Ureter (tissue), 1 donor: ENCODE measurements at places on chromosomes 11 and 22. TPM values are rescaled to one million over a fixed set of nuclear protein-coding genes. Genes with fewer than 3 reads are reported as not detected.

DNA sequence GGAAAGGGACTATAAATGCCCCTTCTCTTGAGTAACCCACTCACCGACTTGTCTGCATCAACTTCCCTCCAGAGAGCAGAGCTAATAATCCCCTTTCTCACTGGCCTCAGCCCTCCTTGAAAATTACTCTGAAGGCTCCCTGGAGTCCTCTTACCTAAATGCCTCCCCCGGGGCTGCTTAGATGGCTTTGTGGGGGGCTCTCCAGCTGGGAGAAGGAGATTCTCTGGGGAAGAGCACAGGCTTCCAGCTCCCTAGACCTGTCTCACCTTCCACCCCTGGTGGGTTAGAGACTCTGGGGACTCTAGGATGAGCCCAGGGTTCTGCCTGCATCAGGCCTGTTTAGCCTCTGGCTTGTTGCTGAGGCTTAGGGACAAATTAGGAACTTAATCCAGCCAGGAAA is 39.8 kb downstream of the MIAT start:
- DNase-seq, result no peak

DNA sequence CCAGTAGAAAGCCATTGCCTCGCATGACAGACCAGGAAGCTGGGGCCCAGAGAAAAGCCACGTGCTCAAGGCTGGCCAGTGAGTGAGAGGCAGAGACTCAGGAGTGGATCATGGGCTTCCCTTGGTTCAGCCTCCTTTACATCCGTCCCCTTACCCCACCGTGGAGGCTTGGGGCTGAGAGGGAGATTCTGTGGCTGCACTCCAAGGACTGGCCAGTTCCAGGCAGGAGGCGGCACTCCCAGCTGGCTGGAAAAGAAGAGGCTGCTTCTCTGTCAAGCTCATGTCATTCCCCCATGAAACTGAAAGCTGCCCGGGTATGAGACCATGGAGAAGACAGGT is 6.6 kb upstream of the ASCL2 start:
- DNase-seq, result peak; percentile 37

Gene LGALS1
- total RNA-seq, result 396 TPM

DNA sequence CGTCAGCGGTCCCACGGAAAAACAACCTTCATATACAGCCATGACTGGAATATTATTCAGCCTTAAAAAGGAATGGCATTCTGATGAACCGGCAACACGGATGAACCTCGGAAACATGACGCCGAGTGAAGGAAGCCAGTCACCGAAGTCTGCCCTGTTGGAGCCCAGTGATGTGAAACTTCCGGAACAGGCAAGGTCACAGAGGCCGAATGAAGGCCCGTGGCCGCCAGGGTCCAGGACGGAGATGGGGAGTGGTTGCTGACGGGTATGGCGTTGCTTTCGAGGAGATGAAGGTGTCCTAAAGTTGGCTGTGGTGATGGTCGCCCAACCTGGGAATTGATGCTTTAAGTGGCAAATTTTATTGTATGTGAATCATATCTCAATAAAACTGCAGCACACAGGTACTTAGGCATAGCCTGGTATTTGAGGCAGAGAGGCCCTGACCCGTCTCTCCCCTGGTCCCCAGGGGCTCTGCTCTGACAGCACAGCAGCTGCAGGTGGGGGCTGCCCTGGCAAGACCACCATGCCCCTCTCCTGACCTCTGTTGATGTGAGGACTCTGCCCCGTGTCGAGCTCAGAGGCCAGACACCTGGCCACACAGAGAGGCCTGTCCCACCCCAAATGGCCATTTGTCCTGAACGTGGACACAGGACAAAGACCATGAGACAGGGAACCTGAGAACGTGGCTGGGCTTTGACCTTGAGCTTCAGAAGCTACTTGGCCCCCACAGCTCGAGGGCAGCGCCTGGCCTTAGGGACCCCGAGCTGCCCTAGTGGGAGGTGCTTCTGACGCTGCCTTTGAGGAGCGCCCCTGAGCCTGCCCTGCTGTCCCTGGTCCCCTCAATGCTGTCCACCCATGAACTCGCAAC is 1090.8 kb downstream of the BRD1 start:
- no peak for DNase-seq

DNA sequence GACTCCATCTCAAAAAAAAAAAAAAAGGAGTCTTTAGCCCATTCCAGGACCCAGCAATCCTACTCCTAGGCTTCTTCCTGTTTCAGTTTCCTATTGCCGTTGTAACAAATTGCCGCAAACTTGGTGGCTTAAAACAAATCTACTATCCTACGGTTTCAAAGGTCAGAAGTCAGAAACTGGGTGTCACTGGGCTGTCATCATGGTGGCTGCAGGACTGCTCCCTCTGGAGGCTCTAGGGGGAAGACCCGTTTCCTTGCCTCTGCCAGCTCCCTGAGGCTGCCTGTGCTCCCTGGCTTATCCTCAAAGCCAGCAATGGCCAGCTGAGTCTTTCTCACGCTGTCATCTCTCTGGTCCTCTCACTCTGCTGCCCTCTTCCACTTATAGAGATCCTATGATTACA is 8.7 kb upstream of the DAGLA start:
- no peak for DNase-seq

Gene PIK3IP1
- 57.8 TPM for total RNA-seq
